ENCODE measurements at places on chromosomes 2 and 18.

DNA sequence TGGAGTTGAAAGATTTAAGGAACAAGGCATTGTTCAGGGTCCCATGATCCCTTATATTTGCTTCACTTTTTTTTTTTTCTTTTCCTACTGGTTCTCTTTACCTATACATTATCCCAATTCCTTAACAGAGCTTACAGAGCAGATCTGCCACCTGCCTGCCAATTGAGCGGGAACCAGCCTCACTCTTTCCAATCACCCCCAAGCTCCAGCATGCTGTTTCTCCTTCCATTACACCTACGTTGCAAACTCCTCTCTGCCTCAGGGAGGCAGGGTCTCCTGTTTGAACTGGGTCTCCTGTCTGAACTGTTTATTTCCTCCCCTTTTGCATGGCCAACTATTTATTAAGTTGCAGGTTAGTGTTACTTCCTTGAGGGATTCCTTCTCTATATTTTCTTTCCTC is 77.2 kb upstream of the SLC38A11 start:
- DNase-seq: no peak

- no peak for DNase-seq
These were observed 19.3 kb downstream of the UPP2 start for GRCh38 chr2:158120664-158121641.

DNA sequence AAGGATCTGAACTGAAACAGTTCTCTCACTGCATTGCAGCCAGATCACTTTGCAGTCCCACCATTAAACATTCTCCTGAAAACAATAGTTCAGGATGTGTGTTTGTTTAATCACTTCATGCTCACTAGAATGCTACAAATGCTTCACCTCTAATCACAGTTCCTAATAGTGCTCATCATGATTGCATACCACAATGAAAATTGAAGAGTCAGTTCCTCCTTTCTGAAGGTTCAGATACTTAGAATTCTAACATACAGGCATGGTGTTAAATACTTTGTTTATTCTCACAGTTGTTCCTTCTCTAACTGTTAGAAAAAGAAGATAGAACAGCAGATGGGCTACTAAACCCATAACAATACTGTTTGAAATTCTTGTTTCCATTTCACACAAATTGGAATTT is 622.3 kb upstream of the ACVR2A start:
- DNase-seq: no peak

DNA sequence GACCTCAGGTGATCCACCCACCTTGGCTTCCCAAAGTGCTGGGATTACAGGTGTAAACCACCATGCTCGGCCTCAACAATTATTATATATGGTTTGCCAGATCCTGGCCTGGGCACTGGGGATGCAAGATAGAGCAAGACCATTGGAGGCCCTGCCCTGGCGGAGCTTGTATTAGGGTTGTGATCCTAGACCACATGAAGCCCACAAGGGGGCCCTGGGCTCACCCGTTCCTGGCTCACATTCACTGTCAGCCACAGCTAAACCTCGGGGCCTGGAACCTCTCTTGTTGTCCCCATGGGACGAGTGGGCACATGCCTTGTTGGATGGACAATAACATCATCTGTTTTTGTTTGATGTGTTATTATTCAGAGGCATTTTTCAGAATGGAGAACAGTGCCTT is 14.9 kb downstream of the HPCAL1 start:
- DNase-seq: no peak

- no peak for DNase-seq
These were observed 7.3 kb downstream of the DES start for GRCh38 chr2:219425238-219426067.

- DNase-seq: no peak
These were observed 416.0 kb upstream of the CNTNAP5 start for GRCh38 chr2:123609077-123609476.

DNA sequence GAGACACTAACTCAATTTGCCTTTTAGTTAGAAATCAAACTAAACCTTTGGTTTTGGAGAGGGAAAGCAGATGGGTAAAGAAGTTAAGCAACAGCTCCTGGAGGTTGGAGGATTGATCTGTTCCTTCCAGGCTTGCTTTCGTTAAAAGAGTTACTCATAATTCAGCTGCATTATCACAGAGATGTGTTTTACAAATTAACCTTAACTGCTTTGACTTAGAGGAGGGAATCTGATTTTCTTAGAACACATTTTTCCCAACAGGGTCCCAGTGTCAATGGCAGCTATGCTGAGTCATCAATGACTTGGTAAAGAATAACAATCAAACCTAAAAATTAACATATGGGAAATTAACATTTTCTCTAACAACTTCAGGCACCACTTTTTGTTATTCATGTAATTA is 113.4 kb downstream of the COPS8 start:
- DNase-seq: no peak

- DNase-seq: no peak
These were observed 48.2 kb downstream of the KCMF1 start for GRCh38 chr2:85019121-85019520.

DNA sequence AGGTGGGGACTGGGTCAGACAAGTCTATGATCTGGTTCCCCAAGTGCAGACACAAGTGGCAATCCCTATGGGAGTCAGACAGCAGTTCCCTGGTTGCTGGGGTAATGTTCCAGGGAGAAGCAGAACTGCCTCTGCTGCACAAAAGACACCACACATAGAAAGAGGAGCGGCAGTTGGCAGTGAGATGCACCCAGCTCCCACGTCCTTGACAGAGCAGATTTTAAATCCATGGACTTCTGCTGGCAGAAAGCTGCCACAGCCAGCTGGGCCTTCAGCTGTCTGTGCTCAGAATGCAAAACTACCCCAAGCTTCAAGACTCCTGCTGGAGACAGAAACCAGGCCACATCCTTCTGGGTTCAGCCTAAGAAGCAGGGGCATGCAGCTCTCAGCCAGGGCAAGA is 147.2 kb downstream of the ETAA1 start:
- DNase-seq: no peak

DNA sequence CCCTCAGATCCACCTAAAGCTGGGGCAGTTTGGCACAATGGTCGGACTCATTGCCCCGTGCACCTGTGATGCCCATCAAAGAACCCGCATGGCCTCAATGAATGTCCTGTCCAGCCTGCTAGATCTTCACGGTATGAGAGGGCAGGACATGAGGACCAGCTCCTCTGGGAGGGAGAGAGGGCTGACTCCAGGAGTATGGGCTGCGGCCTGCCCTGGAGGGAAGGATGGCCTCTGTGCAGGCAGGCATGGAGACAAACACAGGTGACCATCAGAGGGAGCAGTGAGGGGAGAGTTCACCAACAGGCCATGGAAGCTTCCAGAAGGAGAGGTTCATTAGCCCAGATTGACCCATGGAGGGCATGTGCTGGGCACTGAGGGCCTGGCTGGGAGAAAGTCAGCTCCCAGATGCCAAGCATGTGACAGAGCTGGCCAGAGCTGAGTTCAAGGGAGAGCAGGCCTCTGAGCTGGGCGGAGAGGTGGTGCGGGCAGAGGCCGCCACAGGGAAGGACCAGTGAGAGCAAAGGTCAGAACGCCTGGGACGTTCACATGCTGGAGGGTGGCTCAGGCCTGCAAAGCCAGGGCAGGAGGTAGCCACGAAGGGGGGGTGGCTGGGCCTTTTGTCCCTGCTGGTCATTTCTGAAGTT is 36.2 kb downstream of the HJURP start:
- DNase-seq: no peak

GRCh38 chr18:49621301-49621700 is 59.4 kb downstream of the LIPG start:
- no peak for DNase-seq

GRCh38 chr2:175457895-175458448 is 276.5 kb upstream of the ATP5MC3 start:
- DNase-seq: no peak

DNA sequence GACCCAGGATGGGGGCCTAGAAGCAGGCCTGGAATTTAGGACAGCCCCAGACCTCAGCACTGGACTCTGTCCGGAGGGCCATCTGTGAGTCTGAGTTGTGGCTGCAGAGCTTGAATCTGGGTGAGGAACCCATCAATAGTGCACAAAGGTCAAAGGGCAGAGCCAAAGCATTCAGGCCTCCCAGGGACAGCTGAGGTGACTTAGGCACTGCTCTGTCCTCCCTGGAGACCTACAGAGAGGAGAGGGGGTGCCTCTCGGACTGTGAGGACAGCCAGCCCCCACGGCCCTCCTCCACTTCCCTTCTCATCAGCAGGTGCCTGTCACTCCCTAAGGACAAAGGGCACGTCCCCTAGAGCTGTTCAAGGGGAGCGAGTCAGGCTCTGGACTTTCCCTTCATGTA is 25.1 kb upstream of the PRLH start:
- no peak for DNase-seq

GRCh38 chr2:144334551-144334950 is 185.4 kb downstream of the ZEB2 start:
- no peak for DNase-seq

DNA sequence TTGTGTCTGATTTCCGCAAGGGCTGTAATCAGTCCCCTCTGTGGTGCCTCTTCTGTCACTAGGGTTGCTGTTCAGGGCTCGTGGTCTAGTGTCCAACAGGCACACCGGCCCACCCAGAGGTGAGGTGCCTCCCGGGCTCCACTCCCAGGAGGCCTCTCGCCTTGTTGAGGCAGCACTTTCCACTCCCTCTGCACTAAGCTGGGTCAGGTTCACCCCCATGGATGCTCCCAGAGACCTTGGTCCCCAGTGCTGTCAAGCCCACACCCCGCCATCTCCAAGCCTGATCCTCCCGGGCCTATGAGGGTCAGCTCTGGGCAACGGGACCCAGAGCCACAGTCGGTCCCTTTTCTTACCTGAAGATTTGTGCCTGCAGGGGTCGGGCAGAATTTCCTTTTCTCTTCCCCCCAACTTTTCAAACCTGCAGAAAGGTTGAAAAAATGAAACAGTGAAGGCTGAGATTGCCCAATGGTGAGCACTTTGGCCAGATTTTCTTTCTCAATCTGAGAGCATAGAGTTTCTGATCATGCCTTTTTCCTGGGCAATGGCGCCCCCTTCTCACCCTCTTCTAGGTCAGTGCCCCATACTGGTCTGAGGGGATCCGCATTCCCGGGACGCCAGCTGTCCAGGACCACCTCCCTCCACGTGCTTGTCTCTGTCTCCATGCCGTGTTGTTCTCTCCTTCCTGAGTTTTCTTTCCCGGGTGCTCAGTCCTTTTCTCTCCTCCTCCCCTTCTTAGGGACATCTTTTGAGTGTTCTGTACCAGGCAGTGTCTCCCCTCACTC is 148.0 kb downstream of the ASB1 start:
- no peak for DNase-seq

DNA sequence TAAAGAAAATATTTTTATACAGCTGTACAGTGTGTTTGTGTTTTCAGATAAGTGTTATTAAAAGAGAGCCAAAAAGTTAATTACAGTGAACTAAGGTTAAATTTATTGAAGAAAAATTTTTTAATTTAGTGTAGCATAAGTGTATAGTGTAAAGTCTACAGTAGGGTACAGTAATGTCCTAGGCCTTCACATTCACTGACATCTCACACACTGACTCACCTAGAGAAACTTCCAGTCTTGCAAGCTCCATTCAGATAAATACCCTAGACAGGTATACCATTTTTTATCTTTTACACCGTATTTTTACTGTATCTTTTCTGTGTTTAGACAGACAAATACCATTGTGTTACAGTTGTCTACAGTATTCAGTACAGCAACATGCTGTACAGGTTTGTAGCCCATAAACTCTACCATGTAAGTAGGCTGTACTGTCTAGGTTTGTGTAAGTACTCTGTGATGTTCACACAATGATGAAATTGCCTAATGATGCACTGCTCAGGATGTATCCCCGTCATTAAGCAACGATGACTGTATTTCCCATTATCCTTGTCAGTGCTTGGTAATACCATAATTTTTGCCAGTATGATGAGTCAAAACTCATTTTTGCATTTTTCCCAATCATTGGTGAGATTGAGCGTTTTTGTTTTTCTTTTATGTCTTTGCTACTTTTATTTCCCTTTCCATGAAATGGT is 48.2 kb upstream of the B3GNT2 start:
- DNase-seq: no peak

- no peak for DNase-seq
These were observed 111.7 kb upstream of the CSRNP3 start for GRCh38 chr2:165357758-165358157.

GRCh38 chr2:208783184-208783583 is 376.6 kb downstream of the PTH2R start:
- DNase-seq: no peak

GRCh38 chr18:24656050-24656449 is 195.6 kb downstream of the HRH4 start:
- no peak for DNase-seq

- DNase-seq: no peak
These were observed 85.7 kb downstream of the HS1BP3 start for GRCh38 chr2:20565101-20565622.

DNA sequence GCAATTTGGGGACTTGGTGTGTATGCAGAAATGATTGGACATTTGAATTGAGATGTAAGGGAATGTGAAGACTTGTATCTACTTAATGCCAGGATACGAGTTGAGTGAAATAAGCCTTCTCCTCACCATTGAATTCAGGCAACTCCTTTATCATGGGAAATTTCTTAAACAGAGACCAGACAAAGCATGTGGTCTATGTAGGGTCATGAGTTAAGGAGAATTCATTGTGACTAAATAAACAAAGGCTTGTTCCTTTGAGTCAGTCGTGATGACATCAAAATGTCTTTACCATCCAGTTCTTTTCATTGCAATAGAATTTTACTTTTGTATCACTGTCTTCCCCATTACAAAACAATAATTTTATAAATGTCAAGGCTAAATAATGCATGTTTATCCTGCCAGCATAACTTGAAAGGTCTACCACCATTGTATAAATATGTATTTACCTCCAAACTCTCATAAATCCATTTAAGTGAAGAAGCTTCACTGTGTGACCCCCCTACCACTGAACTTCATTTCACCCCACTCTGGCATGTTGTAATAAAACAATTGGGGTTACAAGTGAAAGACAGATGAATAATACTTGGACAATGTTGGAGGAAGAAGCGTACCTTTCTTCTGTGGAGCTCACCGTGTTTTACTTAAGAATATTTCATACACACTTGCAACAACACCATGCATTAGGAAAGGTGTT is 149.4 kb downstream of the EPHA4 start:
- DNase-seq: no peak

DNA sequence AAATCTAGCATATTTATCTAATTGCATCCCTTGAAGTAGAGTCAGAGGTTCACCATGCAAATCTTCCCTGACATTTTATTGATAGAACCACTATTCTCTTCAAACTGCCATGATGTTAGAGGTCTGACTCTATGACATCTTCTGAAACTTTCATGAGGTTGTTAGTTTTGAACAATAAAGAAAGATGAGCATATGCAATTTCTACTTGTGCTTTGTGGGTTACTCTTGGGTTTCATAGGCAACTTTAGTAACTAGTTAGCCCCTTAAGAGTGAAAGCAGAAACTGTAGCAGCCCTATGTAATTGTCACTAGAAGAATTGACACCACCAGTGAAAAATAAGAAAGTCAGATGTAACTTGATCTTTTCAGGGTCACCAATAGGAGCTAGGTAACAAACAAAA is 53.1 kb upstream of the ZEB2 start:
- no peak for DNase-seq

GRCh38 chr2:156538083-156538504 is 101.9 kb downstream of the GPD2 start:
- no peak for DNase-seq

- no peak for DNase-seq
These were observed 259.3 kb downstream of the PIEZO2 start for GRCh38 chr18:10890022-10890421.

All from H54 (cell line).